Skeletal muscle cell (primary cell): ENCODE measurements at places on chromosomes 1 and 21.
A peak's percentile ranks its signal among the peaks of the same experiment; 100 is the strongest.

DNA sequence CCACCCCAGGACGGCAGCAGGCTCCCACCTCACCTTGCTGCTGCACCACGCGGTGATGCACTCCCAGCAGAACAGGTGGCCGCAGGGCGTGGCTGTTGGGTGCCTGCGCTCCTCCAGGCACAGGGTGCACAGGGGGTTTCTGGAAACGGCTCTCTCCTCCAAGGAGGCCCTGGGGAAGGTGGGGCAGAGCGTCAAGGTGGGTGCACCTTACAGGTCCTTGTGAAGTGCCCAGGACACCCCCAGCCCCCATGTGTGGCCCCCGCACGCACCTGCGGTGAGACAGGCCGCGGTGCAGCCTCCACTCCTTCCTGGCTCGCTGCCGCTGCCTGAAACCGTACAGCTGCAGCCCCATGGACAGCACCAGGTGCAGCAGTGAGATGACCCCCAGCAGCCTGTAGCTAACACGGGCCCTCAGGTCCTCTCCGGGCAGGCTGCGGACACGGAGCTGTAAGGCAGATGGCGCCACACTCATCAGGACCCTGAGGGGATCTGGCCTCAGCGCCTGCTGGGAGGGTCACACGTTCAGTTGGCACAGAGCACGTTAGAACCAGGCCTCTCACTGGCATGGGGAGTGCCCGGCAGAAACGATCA is 5.8 kb downstream of the PEX10 start:
- DNase-seq, result no peak

GRCh38 chr1:105964879-105965278 is 1091.6 kb upstream of the PRMT6 start:
- DNase-seq, result no peak

DNA sequence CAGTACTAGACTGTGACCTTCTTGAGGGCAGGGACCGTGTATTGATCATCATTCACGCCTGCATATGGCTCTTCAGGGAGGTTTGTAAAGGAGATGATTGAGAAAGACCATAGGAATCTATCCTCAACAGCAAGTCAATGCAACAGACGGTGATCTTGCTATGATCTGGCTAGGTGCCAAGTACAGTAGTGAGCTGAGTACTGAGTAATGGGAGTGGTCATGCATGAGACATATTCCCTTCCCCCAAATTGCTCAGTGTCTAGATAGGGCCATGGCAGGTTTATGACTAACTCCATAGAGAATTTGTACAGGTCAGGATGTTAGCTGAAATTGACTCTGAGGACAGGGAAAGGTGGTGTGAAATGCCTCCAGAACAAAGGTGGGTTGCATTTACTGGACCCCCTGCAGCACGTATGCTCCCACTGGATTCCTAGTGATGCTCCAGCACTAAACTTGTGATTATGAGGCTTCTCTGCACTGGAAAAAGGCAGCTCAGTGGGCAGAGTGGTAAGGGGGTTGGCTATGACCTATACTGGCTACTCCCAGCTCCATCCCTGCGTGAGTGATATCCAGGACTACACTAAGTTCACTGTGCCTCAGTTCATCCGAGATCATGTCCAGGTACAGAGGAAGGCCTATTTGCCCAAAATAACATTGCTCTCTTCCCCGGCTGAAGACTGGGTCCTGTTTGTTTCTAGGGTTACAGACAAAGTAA is 37.2 kb downstream of the KCNJ6 start:
- DNase-seq, result no peak

GRCh38 chr1:215185067-215185620 is 102.6 kb downstream of the KCNK2 start:
- no peak for DNase-seq

DNA sequence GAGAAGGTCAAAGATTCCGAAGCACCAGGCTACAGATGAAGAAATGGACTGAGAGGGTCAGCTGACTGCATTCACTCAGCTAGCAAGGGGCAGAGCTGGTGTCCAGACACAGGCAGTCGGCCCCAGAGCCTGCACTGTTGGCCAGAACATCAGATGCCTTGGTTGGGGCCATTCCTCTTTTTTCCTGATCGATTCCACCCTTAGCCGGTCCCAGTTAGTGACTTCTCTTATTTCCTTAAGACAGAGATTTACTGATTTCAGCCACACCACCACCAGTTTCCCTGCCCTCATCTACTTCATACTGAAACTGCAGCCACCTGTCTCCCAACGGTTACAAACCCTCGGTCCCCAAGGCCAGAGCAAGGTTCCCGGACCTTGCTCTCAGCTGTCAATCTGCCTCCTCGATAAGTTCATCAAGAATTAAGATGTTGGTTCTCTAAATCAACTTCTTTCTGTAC is 11.5 kb downstream of the CD58 start:
- DNase-seq, result no peak

GRCh38 chr1:202540448-202540847 is 169.8 kb downstream of the SYT2 start:
- DNase-seq, result no peak

- DNase-seq, result peak; percentile 51
Observed at GRCh38 chr1:191343816-191344215, 814.4 kb upstream of the RGS18 start.

- no peak for DNase-seq
Observed at GRCh38 chr1:186179231-186179630, 195.8 kb downstream of the TPR start.

DNA sequence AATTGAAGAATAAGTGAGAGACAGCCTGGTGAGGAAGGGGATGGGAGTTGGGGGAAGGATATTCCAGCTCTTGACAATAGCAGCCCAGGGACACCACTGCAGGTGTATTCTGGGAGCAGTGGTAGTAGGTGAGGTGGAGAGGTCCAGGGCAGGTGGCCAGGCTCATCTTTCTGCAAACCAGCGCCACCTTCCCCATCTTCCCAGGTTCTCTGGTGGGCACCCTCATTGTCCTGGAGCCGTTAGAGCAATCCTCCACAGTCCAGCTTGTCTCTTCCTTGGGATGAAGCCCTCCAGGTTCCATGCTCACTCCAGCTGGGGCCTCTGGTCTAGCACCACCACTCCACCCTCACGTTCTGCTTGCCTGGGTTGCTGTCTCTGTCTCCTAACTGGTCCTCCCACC is 97.0 kb downstream of the IER5 start:
- no peak for DNase-seq

GRCh38 chr1:224490549-224491537 is 56.2 kb upstream of the WDR26 start:
- no peak for DNase-seq

DNA sequence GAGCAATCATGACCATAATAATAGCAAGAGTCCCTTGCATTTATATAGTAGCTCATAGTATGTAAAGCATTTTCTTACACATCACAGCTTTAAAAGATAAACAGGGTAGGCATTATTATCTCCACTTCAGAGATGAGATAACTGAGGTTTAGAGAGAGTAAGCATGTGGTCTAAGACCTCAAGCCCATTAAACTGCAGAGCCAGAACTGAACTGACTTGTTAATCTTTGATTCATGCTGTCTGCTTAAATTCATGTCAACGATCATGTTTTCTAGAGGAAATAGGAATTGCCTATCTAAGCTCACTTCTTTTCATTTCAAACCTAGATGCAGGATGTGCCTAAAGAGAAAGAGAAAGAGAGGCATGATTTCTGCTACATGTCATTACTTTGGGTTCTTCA is 524.8 kb downstream of the PTPRC start:
- no peak for DNase-seq

- DNase-seq, result no peak
Observed at GRCh38 chr1:18640228-18641004, 9.8 kb downstream of the PAX7 start.

- DNase-seq, result no peak
Observed at GRCh38 chr1:113223040-113223439, 150.0 kb downstream of the LRIG2 start.

DNA sequence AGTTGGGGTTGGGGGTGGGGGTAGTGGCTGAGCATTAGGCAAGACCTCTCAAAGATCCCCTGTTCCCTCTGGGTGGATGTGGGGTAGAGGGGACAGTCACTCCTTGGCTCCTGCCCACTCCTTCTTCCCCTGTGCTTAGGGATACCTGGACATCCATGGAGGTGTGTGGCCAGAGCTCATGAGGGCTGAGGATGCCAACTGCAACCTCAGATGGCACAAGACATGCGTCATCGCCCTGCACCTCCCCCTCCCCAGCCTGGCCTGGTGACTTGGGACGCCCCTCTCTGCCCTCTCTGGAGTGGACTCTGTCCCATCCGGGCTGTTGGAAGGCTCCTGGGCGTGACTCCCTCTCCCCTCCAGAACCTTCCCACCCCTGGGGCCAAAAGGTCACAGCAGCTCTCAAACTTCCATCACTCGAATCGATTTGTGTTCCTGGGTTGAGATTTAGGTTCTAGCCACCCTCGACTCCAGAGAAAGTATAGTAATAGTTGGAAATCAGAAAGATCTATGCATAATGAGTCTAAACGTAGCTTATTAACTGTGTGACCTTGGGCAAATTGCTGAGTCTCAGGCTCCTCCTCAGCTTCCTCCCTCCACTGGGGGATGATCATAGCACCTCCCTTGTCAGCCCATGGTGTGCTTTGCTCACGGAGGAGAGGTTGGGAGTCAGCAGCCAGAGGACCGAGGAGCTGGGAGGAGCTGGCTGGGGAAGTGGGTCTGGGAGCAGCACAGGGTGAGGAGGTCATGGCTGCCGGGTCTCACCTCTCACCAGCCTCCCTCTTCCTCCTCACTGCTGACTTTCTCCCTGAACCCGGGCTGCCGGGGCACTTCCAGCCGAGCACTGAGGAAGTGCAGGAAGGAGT is 2.2 kb upstream of the PTPN7 start:
- DNase-seq, result no peak

- DNase-seq, result no peak
Observed at GRCh38 chr1:198764748-198765147, 125.9 kb downstream of the PTPRC start.

DNA sequence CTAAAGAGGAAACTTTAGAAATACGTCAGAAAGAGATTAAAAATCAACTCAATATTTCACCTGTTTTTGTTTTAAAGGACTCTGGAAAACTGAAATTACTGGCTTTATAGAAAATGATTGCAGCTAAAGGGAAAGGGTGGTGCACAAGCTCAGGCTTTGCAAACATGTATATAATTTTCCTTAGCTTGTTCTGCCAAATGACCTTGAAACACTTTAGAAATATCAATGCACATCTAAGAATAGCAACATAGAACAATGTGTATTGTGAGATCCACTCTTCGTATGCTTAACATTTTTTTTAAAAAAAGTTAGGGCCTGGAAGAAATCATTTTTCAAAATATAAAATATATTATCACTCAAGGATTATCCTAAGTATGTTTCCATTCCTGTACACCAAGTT is 143.9 kb downstream of the NTPCR start:
- DNase-seq, result no peak

GRCh38 chr21:25898671-25899070 is 163.9 kb downstream of the GABPA start:
- no peak for DNase-seq

- no peak for DNase-seq
Observed at GRCh38 chr1:226497276-226497833, 51.2 kb upstream of the STUM start.

DNA sequence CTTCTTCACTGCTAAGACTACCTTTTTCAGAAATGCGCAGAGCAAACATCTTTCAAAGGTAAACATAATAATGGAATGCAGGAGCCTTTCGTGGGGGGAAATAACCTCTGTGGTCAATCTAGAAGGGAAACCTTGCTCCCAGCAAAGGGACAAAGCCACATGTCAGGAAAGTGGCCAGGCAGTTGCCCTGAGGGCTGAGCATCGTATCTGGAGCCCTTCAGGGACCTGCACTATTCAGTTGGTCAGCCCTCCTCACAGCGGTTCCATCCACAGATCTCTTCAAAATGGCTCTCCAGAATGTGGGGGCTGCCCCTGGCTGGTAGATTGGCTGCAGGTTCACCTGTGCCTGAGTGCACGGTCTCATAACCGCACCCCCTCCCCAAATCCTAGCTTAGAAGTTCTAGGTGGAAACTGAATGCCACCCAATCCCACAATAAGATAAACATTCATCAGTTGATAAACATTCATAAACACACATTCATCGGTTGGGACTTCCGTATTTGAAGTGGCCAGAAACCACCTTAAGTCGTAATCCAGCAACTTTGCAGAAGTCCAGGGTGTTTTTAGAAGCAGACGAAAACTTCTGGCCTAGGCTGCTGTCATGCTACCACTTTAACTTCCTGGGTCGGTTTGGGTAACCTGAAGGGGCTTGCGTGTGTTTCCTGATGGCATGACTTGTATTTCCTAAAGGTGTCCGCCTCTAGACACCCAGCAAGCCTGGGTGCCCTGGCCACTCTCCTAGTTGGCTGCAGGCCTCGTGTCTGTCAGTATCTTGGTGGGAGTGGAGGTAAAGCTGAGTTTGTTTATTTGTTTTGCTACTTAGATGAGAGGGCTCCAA is 50.5 kb downstream of the RASSF5 start:
- DNase-seq, result no peak

GRCh38 chr21:45713613-45714012 is 70.1 kb downstream of the PCBP3 start:
- no peak for DNase-seq

DNA sequence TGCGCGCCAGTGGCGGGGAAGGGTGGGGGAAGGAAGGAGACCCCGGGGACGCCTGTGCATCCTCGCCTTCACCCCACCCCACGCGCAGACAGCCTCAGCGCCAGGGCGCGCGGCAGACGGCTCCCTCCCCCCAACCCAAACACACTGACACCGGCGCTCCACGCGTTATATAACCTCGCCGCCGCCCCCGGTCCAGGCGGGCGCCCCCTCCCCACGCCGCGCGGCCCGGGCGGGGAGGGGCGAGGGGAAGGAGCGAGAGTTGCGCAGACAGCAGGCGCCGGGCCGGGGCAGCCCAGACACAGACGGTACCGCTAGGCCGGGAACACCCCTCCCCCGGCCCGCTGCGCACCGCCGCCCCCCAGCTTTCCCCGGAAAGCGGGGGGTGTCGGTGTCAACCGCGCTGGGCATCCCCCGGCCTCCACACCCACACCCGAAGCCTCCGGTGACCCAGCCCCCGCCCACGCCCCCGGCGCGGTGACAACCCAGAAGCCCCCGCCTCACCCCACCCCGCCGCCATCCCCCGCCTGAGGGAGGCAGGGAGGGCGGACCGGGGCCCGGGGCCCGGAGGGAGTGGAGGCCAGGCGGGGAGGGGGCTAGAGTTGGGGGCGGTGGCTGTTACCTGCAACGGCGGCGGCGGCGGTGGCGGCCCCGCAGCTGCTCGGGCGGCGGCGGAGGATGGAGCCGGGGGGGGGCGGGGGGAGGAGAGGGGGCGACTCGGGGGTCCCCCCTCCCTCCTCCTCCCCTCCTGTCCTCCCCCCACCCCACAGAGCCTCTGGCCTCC is 432 bp downstream of the AKT3 start:
- DNase-seq, result no peak

DNA sequence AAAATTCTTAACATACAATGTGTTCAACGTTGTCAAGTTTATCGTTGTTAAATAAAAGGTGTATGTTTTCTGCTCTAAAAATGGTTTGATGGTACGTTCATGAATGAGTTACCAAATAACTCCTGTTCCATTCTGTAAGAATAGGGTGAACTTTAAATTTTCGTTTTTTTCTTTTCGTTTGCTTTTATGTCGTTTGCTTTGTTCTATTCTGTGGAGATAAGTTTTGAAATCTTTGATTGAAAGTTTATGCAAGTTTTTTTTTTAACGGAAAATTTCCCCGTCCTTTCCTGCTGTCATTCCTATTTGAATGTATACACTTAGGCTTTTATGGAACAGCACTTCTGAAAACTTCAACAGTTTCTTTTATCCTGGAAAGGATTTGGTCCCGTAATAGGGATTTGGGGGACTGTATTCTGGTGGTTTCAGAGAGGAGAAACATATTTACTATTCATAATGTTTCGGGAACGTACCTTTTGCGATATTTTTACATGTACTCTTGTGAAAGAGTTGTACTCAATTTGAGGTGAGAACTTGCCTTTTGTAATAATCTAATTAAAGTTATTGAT is 1.7 kb downstream of the DR1 start:
- DNase-seq, result no peak

- DNase-seq, result no peak
Observed at GRCh38 chr1:50454911-50455310, 31.7 kb upstream of the DMRTA2 start.
